ENCODE measurements at places on chromosomes 11 and 22.

DNA sequence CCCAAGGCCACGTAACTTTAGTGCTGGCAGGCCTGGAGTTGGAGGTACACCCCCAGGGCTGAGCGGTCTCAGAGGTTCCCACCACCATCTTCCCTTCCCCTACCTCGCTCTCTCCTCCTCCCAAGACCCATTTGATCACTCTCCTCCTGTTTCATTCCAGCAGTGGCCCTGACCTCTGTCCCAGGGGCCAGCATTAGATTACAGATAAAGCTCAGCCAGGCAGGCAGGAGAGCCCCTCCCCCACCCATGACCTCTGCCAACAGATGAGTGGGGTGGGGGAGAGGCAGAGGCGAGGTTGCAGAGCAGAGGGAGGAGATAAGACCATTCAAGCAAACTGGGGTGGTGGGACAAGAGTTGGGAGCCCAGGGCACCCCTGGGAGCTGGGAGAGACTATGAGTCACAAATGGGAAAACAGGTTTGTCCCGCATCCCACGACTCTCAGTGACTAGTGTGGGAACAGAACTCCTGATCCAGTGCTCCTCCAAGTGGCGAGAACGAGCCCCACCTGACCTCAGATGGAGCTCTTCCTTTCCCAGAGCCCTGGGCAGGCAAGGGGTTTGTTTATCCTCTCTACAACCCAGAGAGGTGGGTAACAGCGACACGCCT is 367.9 kb downstream of the MN1 start:
- DNase-seq: no peak

DNA sequence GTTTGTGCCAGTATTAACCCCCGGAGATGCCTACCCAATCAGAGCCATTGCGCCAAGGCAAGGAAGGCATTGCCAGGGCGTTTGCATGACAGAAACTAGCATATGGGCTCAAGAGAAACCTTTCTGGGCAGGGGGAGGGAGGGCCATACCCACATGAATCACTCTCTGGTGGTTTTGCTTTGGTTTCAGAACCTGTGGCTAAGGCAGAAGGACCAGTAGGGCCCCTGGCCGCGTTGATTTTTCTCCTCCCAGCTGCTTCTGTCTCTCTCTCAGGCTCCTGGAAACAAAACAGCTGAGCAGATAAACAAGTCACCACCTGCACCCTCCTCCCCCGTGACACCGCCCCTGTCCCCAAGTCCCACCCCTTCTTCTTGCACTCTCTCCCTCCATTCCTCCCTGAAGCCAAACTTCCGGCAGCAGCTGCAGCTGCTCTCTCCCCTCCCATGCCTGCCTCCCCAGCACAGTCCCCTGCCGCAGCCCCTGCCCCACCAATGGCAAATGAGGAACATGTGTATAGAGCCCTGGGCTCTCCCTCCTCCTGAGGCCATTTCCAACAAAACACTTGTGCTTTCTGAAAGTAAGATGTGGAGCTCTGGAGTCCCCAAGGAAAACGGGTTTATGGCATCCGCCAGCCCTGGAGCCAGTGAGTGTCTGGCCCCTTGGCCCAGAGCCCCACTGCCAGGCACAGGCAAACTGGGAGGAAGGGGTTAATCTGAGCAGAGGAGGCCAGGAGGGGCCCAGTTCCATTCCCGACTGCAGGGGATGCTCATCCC is 39.0 kb upstream of the ADA2 start:
- peak; percentile 62 for DNase-seq

DNA sequence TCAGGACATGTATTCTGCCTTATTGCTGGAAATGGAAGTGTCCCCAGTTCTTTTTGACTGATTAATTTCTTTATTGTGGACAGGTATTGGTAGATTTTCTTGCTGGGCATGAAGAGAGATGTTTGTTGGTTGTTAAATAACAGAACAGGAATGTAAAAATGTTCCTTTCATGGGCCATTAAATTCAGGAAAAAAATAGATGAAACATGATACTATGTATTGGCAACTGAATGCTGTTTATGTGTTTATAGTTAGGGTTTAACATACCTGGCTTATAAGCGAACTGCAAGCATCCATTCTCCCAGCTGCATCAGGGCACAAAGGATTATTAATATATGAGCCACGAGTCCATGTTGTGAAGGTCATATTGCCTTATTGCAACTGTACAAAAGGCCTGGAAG is 368.5 kb downstream of the NELL1 start:
- DNase-seq: peak; percentile 83

- no peak for DNase-seq
Measured at GRCh38 chr11:1305063-1305495, 4.4 kb downstream of the TOLLIP start.

GRCh38 chr11:48054994-48055291 is 74.6 kb downstream of the PTPRJ start:
- no peak for DNase-seq

GRCh38 chr11:17652556-17652955 is 66.8 kb upstream of the MYOD1 start:
- no peak for DNase-seq

GRCh38 chr11:60955571-60955970 is 3.6 kb upstream of the SLC15A3 start:
- no peak for DNase-seq

All from NCI-H526 treated with DMSO at 0.1 percent for 48 hours (cell line).